CD4-positive, CD25-positive, alpha-beta regulatory T cell (primary cell): ENCODE measurements at places on chromosomes 6 and 20. TPM values are rescaled to one million over a fixed set of nuclear protein-coding genes. Genes with fewer than 3 reads are reported as not detected.

TGM6 gene
- total RNA-seq = not detected

HLA-DRB5 gene
- 57.6 TPM for total RNA-seq

WFDC2 gene
- not detected for total RNA-seq

STMND1 gene
- total RNA-seq = not detected

HDGFL1 gene
- total RNA-seq = not detected

MRPL18 gene
- total RNA-seq = 21.7 TPM

GPX5 gene
- not detected for total RNA-seq

GNMT gene
- total RNA-seq = 0.99 TPM

RTN4IP1 gene
- total RNA-seq = 5.9 TPM

CDYL gene
- total RNA-seq = 27.0 TPM
